ENCODE measurements at places on chromosomes 7 and 10. TPM values are rescaled to one million over a fixed set of nuclear protein-coding genes. Genes with fewer than 3 reads are reported as not detected.

Gene MLXIPL
- total RNA-seq = not detected

Gene PIP
- total RNA-seq = not detected

Gene SRRM3
- 0.30 TPM for total RNA-seq

Gene AZGP1
- total RNA-seq = not detected

Gene NUTM2D
- 0.87 TPM for total RNA-seq

Gene ITGB8
- total RNA-seq = 399 TPM

Gene WEE2
- not detected for total RNA-seq

Gene MYL10
- not detected for total RNA-seq

Gene NPC1L1
- 0.35 TPM for total RNA-seq

Gene CCDC172
- total RNA-seq = not detected

Gene NRCAM
- total RNA-seq = 116 TPM

Gene AS3MT
- 11.4 TPM for total RNA-seq

Gene JAZF1
- 4.3 TPM for total RNA-seq

Gene AVL9
- 44.1 TPM for total RNA-seq

Gene RBP3
- total RNA-seq = not detected

Gene TFEC
- 0.80 TPM for total RNA-seq

Gene CDH23
- total RNA-seq = not detected

Gene EPHB6
- total RNA-seq = 2.0 TPM

Gene ZNF488
- 0.25 TPM for total RNA-seq

Gene H2BK1
- not detected for total RNA-seq

Gene PNLIPRP3
- not detected for total RNA-seq

Gene ABCF2
- total RNA-seq = 80.6 TPM

Gene INHBA
- total RNA-seq = 2.1 TPM

Gene SPDYE2
- total RNA-seq = not detected

Gene TMEM184A
- 2.6 TPM for total RNA-seq

Gene EBF3
- 0.05 TPM for total RNA-seq

Gene MPLKIP
- 21.3 TPM for total RNA-seq

Gene POMZP3
- total RNA-seq = 0.85 TPM

Gene AOC1
- 6.1 TPM for total RNA-seq

Gene SPDYE1
- not detected for total RNA-seq

Gene CREB5
- 14.1 TPM for total RNA-seq

Gene TSPAN33
- 22.7 TPM for total RNA-seq

Gene STN1
- total RNA-seq = 36.8 TPM

Gene PRLHR
- total RNA-seq = not detected

Gene CAMK2B
- total RNA-seq = 0.20 TPM

Gene ADAP1
- 4.8 TPM for total RNA-seq

Gene HMX3
- total RNA-seq = not detected

Gene LIPM
- not detected for total RNA-seq

Gene ALOX5
- total RNA-seq = 32.4 TPM

Gene GNAI1
- 101 TPM for total RNA-seq

Gene FIGNL1
- total RNA-seq = 23.3 TPM

Gene GNGT1
- not detected for total RNA-seq

Gene TEX47
- not detected for total RNA-seq

Gene A1CF
- total RNA-seq = 0.05 TPM

Gene LAMTOR4
- 86.1 TPM for total RNA-seq

Data from renal cortical epithelial cell (primary cell).